ENCODE measurements at places on chromosomes 5 and 9. TPM values are rescaled to one million over a fixed set of nuclear protein-coding genes. Genes with fewer than 3 reads are reported as not detected.

DNA sequence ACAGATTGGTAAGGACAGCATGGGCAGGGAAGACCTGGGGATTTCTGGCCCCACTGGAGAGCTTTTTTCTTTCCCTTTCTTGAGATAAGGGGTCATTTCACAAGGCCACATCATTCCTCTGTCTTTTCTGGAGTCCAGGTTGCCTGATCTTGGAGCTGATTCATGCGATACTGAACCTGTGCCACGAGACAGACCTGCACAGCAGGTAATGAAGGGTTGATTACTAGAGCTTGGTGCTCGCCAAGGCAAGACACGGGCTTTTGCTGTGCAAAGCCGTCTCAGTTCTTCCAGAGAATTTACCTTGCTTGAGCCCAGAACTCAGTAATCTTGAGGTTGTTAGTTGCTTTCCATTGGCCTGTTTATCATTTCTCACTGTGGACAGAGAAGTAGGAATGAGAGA lies 39.2 kb downstream of the NUP188 start:
- no peak for DNase-seq

NAIF1 gene
- polyA plus RNA-seq = 12.0 TPM

GRCh38 chr9:86075132-86076109 lies 23.9 kb downstream of the GOLM1 start:
- DNase-seq = no peak

- DNase-seq = no peak
Observed at GRCh38 chr5:152560512-152561137, 155.5 kb upstream of the NMUR2 start.

ADAM19 gene
- 10.3 TPM for polyA plus RNA-seq

CMBL gene
- polyA plus RNA-seq = 48.6 TPM

- no peak for DNase-seq
Observed at GRCh38 chr9:33318781-33319180, 28.5 kb downstream of the NFX1 start.

SLC45A2 gene
- polyA plus RNA-seq = 0.96 TPM

RORB gene
- 0.21 TPM for polyA plus RNA-seq

DNA sequence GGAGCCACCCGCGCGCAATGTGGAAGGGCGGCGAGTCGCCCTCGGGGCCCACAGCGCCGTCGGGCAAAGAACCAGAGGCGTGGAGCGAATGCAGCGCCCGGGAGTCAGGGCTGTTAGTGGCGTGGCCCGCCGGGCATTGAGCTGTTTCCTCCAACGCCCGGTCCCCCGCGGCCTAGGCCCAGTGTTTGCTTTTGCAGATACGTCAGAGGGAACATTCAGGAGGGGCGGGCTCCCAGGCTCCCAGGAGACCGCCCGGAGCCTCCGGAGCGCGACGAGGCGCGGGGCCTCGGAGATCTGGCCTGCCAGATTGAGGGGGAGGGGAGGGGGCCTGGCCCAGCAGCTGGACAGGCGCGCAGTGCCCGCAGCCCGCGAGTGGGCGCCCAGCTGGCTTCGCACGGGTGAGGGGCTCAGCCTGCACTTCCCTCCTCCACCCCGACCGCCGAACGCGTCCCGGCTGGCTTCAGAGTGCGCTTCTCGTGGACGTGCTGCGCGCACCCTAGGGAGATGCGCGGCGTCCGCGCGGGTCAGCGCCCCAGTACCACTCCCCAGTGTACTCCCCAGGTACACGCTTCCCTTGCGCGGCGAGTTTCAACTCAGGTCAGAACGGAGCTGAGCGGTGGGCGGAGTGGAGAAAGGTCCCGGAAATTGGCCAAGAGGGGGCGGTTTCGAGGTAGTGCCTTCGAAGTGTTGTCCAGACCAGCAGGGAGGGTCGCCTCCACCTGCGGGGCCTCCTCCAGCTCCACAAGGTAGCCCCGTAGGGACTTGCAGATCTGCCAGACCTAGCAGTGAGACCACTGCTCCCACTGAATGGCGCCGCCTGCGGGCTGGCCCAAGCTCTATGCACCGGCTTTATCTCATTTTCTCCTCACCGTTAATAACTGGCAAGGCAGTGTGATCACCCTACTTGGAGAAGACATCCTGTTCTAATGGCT lies 130.4 kb downstream of the TMEM174 start:
- no peak for DNase-seq

FAM163B gene
- not detected for polyA plus RNA-seq

ORM2 gene
- polyA plus RNA-seq = not detected

DNA sequence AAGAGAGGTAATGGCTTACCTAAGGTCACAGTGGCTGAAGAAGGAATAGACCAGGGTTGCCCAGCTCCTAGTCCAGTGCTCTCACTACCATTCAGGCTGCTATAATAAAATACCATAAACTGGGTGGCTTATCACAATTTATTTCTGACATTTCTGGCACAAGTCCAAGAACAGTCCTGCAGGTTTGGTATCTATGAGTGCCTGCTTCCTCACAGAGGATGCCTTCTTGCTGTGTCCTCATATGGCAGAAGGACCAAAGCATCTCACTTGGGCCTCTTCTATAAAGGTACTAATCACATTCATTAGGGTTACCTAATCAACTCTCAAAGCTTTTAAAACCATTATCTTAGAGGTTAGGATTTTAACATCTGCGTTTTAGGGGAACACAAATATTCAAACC lies 17.2 kb downstream of the STARD4 start:
- DNase-seq = no peak

- DNase-seq = no peak
Observed at GRCh38 chr5:122984425-122984824, 52.1 kb downstream of the PPIC start.

CORO2A gene
- polyA plus RNA-seq = 2.8 TPM

- DNase-seq = no peak
Observed at GRCh38 chr5:87339986-87340385, 72.3 kb downstream of the RASA1 start.

All from left renal cortex interstitium (tissue), 4 donors.